ENCODE measurements at places on chromosomes 4 and X.

- DNase-seq = peak; percentile 9
Measured at GRCh38 chr4:3262208-3263052, 13.5 kb downstream of the MSANTD1 start.

DNA sequence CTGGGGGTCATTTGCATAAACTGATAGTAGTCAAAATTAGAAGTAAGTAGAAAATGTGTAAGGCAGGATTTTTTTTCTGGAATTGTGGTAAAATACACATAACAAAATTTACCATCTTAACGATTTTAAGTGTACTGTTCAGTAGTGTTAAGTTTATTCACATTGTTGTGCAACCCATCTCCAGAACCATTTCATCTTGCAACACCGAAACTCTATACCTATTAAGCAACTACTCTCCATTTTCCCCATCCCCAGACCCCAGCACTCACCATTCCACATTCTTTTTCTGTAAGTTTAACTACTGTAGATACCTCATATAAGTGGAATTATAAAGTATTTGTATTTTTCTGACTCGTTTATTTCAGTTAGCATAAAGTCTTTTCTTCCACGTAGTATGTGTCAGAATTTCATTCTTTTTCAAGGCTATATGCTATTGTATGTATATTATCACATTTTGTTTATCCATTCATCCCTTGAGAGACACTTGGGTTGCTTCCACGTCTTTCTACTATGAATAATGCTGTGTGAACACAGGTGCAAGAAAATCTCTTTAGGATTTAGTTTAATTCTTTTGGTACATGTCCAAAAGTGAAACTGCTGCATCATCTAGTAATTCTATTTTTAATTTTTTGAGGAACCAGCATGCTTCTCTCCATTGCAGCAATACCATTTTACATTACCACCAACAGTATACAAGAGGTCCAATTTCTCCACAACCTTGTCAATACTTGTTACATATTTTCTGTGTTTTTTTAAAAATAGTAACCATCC, 39.1 kb upstream of the NSUN7 start:
- DNase-seq = no peak

- no peak for DNase-seq
Measured at GRCh38 chrX:101057093-101057714, 5.3 kb upstream of the TRMT2B start.

GRCh38 chr4:157664726-157665125, 444.2 kb downstream of the GRIA2 start:
- no peak for DNase-seq

- peak; percentile 22 for DNase-seq
Measured at GRCh38 chr4:158769175-158769921, 522 bp downstream of the FNIP2 start.

GRCh38 chr4:135238940-135239339, 1037.4 kb upstream of the PABPC4L start:
- no peak for DNase-seq

GRCh38 chr4:82275431-82276331, 98.1 kb downstream of the HNRNPD start:
- DNase-seq = peak; percentile 35

GRCh38 chrX:118475903-118476302, 19.7 kb upstream of the DOCK11 start:
- no peak for DNase-seq

- peak; percentile 89 for DNase-seq
Measured at GRCh38 chr4:3765271-3766035, 732 bp upstream of the ADRA2C start.

DNA sequence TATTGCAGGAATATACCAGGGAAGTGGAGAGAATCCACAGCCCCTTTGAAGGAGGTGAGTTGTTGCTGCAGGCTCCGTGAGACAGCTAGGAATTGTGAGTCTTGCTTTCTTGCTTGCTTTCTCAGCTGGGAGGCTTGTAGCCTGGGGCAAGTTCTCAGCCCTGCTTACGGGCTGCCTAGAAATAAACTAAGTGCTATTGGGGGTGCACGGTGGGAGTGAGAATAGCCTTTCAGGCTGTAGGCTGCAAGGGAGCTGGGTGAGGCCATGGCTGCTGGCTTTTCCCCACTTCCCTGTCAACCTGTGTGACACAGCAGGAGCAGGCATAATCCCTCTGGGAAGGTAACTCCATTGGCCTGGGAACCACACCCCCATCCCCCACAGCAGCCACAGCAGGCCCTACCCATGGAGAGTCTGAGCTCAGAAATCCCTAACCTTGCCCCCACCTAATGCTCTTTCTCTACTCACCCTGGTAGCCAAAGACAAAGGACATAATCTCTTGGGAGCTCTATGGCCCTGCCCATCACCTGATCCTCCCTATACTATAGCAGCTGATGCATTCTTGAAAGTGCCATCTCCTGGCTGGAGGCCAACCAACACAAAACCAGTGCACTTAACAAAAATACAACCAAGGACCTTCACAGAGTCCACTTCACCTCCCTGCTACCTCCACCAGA, 113.0 kb downstream of the MMRN1 start:
- no peak for DNase-seq

DNA sequence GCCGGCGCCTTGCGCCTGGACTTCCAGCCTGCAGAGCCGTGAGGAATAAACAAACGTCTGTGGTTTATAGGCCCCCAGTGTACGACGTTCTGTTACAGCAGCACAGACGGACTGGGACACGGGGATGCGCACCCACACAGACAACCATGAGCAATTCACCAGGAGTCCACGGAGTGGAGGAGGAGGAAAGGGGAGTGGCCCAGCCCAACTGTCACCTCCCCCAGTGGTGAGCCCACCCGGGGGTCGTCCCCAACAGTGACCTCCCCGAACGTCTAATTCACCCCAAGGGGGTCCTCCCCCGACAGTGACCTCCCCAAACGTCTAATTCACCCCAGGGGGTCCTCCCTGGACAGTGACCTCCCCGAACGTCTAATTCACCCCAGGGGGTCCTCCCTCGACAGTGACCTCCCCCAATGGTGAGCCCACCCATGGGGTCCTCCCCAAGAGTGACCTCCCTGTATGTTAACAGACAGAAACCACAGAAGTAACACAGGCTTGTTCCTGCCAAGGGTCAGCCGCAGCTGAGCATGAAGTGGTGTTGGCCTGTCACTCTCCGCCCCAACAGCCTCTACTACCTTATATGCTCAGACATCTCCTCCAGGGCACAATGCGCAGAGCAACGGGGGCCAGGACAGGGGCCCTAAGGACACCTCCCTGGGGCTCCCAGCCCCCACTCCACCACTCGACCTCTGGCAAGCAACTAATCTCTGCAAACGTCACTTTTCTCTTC, 6.2 kb downstream of the GAK start:
- DNase-seq = no peak

GRCh38 chr4:27000820-27001219, 140.2 kb downstream of the STIM2 start:
- no peak for DNase-seq

GRCh38 chr4:38531141-38531727, 132.8 kb upstream of the KLF3 start:
- DNase-seq = peak; percentile 45

DNA sequence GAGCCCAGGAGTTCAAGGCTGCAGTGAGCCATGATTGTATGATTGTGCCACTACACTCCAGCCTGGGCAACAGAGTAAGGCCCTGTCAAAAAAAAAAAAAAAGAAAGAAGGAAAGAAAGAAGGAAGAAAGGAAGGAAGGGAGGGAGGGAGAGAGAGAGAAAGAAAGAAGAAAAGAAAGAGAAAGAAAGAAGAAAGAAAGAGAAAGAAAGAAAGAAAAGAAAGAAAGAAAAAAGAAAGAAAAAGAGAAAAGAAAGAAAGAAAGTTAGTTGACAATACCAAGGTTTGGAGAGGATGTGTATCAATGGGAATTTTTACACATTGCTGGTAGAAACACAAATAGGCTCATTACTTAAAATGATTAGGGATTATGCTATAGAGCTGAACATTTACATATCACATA, 19.8 kb downstream of the RADX start:
- DNase-seq = no peak

DNA sequence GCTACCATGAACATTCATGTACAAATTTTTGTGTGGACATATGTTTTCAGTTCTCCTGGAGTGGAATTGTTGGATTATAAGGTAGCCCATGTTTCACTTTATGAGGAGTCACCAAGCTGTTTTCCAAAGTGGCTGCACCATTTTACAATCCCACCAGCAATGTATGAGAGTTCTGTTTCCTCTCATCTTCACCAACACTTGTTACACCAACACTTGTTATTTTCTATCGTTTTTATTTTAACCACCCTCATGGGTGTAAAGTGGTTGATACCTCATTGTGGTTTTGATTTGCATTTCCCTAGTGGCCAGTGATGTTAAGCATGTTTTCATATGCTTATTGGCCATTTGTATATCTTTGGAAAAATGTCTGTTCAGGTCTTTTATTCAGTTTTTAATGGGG, 4.1 kb downstream of the EXOC1 start:
- DNase-seq = no peak

GRCh38 chrX:103503163-103503852, 16.0 kb downstream of the RAB40A start:
- DNase-seq = peak; percentile 3

DNA sequence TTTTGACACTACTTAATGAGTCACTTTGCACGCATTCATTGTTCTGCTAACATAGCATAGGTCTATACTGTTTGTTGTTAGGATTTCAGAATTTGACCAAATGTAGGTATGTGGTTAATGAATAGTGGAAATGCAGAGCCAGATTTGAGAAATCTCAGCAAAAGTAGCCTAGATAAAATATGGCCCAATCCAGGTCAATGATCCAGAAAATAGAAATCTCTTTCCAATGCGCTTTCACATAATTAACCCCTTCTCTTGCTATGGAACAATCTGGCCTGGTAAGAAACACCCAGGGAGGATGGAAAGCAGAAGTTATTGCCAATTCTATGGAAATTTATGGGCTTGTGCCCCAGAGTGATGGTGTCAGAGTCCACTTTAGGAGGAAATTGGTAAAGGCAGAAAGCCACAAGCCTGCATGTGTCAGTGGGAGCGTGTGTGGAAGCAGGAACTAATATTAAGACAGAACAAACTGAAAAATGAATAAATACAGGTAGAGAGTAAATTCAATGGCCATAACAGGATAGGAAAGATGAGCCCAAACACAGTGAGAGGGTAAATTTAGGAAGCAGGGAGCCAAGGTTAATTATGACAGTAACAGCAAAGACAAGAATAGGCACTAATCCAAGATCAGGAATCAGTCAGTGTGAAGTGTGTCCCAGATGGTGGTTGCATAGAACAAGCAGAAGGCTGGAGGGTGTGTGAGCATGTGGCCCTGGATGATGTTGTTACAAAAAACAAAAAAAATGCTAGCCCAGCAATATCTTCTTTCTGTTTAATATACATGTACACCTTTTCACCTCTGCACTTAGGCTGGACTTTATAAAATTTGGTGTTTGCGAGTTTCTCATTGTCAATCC, 102.9 kb downstream of the SYTL5 start:
- no peak for DNase-seq

DNA sequence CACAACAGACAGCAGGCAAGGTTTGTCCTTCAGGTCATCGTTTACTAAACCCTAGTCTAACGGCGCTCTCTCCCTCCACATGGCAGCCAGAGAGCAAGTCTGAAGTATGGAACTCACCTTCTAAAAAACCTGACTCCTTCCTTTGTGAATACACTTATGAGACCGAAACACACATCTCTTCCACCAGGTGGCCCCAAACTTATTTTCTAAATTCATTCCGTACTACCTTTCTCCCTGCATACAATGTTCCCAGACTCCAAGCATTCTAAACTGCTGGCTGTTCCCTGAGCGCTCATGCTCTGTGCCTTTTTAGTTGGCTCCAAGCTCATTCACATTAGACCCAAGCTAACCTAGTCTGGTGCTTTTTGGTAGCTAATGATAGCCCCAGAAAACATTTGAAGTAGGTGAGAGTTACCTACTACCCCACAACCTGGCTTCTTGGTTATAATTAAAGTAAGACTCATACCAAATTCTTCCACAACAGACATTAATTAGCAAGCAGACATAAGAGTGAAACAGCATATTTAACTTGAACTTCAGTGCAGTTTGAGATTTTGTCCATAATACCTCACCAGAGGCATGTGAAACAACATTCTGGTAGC, 67.6 kb upstream of the DCLK2 start:
- DNase-seq = peak; percentile 59

- DNase-seq = no peak
Measured at GRCh38 chr4:74926007-74926406, 6.9 kb upstream of the PARM1 start.

DNA sequence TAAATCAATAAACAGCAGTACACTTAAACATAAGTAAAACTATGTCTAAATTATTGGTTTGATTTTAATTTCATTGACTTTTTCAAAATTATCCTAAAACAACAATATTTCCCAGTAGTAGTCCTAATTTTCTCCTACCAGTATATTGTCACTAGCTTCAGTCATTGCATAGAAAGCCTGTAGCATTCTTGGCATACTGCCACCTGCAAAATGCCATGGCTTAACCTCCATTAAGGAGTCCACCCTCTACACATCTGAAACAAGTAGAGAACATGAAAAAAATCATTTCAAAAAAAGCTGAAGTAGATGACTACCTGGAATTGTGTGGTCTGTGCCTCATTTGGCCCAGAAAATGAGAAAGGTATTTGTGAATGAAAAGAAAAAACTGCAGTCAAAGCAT, 348.5 kb downstream of the INPP4B start:
- no peak for DNase-seq

DNA sequence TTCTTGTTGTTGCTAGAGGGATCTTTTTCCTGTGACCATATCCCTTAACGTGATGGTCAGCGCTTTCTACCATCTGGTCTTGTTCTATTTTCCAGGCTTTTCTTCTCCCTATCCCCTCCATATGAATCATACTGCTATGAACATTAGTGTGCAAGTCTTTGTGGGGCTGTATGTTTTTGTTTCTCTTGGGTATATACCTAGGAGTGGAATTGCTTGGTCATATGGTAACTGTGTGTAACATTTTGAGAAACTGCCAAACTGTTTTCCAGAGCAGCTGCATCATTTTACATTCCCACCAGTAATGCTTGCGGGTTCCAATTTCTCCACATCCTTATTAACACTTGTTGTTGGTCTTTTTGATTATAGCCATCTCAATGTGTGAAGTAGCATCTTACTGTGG, 121.4 kb downstream of the SPRY1 start:
- no peak for DNase-seq

DNA sequence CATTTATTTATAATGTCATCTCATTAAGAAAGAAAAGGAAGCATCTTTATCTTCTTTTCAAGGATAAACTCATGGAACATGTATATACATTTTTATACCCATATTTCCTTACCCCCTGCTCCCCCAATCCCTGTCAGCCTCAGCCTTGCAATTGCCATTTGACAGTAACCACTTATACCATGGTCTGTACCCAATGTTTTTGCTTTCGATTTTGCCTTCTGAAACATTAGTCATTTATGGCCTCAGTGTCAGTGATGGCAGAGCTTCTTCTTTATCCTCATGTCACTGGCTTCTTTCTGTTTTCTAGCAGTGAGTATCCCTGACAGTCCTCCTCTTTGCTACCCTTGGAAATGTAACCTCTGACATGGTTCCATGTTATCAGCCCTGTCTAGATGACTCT, 228.4 kb downstream of the SPRY1 start:
- DNase-seq = no peak

DNA sequence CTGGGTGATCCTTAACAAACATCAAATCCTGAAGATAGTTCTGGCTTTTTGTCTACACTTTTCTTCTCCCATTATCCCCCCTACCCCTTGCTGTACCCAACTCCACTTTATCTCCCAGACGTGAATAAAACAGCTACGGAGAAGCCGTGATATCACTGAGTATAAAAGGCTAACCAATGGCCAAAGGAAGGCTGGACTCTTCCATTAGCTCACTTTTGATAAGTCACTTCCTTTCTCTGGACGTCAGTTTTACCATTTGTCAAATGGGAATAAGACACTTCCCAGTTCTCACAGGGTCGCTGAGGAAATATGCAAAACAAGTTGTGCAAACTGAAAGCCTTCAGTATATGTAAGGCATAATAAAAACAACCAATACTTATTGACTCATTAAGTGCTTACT, 38.6 kb upstream of the EDA2R start:
- no peak for DNase-seq
